ENCODE measurements at places on chromosomes 2 and 18.

DNA sequence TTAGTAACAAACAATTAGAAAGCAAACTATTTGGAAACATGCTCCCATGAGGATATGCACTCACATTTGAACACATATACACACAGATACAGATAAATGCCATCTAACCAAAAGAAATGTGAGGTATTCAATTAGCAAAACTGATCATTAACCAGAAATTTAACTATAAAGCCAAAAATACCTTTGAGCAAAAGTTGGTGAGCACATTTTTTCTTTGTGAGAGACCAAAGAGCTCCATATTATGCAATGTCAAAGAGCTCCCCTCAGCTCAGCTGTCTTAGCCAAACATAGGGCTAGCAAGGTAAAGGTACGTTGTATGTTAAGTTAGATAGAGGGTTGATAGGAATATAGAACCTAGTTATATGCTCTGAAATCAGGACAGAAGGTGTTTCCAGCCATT lies 43.8 kb downstream of the CYBRD1 start:
- no peak for DNase-seq

DNA sequence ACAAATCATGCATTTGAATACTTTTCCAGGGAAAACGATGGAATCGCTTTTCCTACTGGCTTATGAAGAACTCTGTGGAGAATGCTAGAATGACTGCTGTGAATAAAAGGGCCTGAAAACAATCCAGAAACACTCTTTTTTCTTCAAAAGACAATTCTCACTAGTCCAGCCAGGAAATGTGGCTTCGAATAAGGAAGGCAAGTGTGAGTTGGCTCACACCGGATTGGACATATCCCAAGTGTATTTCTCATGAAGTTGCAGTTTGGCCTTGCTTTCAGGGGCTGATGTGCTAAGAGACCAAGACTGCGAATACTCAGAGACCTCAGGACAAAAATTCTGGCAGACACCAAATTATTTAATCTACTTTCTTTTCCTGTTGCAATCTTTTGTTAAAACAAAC lies 54.1 kb downstream of the FIGN start:
- DNase-seq, result peak; percentile 78

GRCh38 chr2:128799284-128799552 lies 480.6 kb upstream of the HS6ST1 start:
- DNase-seq, result no peak

DNA sequence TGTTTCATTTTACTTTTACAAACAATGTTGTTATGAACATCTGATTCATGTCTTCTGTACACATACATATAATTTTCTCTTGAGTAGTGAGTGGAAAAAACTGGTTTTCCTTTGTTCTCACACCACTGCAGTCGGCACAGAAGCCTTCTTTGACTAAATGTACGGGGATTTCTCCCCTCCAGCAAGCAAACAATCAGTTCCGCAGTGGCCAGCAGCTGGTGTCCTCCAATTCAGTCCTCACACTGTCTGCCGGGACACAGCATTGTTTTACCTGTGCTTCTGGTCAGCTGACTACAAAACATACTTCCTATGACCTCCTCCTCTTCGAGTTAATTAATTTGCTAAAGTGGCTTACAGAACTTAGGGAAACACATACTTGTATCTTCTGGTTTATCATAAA lies 202.8 kb downstream of the WDR7 start:
- DNase-seq, result no peak

GRCh38 chr18:14089781-14090180 lies 42.5 kb downstream of the ZNF519 start:
- DNase-seq, result no peak

- no peak for DNase-seq
Observed at GRCh38 chr2:102302458-102302857, 8.9 kb upstream of the IL1RL1 start.

DNA sequence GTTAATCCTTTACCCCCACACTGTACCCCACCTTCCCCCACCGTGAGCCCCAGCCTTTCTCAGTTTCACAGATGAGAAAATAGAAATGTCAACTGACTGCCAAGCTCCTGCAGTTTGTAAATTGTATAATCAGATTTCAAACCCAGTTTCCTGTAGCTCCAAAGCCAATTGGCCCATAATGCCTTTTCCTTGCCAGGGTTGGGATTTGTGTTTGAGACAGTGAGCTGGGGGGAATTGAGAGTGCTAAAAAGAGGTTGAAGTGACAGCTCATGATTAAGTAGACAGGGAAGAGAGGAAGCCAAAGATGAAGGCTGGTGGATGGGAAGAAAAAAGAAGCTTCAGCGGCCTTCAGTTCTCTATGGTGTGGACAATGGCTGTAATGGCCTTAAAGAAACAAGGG lies 10.7 kb downstream of the OSBPL6 start:
- DNase-seq, result no peak

GRCh38 chr2:130848526-130849210 lies 12.0 kb downstream of the ARHGEF4 start:
- no peak for DNase-seq

- DNase-seq, result peak; percentile 59
Observed at GRCh38 chr2:235433860-235434259, 60.0 kb upstream of the AGAP1 start.

- DNase-seq, result no peak
Observed at GRCh38 chr2:125471963-125472362, 1184.0 kb upstream of the GYPC start.

DNA sequence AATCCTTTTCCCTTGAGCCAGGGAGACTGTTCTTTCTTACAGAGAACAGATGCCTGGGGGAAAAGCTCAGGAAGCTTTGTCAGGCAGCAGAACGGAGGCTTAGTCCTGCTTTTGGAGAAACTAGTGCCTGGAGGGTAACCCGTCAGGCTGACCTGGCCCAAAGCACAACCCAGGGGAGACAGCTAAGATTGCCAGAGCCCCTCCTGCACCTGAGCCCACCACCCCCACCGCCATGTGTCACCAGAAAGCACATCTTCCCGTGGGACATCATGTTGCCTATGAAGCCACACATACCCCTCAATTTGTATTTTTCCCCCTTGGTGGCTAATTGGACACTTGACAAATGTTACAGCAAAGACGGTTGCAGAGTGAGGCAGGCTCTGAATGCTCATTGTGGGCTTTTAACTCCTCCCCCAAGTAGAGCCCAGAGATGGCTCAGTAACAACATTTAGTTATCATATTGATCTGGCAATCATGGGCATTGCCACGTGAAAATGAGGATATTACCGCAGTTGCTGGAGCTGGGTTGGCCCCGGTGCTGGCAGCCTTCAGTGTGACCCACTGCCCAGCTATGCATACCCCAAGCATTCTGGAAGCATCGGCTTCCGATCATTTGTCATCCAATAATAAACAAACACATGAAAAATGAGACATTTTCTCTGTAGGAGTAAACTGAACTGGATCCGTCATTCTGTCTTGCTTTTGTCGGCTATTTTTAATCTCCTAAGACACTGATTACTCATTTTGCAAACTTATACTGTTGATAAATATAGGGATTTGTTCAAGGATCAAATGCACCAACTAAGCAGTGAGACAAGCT lies 229.5 kb downstream of the ATAD2B start:
- DNase-seq, result no peak

GRCh38 chr2:105880637-105881036 lies 135.9 kb downstream of the NCK2 start:
- DNase-seq, result no peak

DNA sequence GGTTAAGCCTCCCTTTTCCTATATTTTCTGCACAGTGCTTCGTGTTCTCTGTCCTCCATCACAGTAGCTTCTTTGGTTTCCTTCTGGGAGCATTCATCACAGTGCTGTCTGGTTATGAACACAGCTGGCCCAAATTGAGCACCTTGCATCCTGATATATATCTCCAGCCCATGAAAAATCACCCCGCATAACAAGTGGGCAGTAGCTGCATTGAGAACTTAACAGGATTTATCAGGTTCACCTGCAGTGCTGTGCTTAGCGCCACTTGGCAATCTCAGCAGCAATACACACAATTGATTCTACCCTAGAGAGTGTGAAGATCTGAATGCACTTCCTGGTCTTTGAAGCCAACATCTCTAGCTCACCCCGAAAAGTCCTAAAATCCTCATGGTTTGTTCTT lies 408.0 kb downstream of the RNF144A start:
- DNase-seq, result no peak

DNA sequence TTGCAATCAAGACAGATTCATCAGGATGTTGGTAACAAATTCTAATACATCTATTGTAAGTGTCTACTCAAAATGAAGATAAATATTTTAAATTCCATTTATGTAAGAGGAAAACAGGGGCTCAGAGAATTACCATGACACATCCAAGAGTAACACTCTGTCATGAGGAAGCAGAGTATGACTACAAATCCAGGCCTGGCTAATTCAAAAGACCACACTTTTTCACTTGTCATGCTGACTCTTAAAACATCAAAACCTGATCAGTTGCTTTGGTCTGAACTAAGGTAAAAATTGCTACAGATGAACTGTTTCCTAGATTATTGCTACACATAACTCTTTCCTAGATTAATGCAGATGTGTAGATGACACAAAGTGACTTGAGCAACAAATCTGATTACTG lies 880.6 kb downstream of the TSN start:
- DNase-seq, result no peak

DNA sequence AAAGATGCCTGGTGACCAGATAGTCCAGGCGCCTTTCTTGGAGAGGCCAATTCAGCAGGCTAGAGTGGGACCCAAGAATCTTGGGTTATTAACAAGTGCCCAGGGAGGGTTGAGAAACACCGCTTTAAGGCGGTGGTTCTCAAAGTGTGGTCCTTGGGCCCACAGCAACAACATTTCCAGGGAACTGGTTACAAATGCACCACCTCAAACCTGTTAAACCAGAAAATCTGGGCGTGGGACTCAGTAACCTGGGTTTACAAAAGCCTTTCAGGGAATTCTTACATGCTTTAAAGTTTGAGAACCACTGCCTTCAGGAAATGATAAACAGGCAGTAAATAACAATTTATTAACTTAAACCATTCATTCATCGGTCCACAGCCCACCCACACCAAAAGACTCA lies 92.5 kb downstream of the SP3 start:
- no peak for DNase-seq

DNA sequence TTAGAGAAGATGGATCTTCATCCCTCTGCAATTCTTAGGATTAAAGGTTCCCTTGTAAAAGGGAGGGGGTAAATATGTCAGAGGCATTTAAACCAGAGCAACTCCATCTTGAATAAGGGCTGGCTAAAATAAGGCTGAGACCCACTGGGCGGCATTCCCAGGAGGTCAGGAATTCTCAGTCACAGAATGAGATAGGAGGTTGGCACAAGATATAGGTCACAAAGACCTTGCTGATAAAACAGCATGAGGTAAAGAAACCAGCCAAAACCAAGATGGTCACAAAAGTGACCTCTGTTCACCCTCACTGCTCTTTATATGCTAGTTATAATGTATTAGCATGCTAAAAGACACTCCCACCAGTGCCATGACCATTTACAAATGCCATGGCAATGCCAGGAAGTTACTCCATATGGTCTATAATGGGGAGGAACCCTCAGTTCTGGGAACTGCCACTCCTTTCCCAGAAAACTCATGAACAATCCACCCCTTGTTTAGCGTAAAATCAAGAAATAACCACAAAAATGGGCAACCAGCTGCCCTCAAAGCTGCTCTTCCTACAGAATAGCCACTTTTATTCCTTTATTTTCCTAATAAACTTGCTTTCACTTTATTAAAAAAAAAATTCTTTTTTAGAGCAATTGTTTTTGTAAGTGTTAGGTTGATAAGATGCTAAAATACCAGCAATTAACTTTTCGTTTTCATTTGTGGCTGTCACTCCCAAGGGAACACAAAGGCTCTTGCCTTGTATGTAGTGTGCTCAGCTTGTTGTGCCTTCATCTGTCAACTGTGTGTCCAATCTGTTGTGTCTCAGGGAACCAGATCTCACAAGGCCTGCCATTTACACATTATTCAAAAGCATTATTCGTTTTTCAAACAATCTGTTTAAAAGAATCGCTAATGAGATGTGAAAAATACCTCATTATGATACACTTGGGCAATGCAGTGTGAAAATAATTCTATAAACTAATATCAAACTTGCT lies 205.2 kb upstream of the RGPD4 start:
- DNase-seq, result no peak

GRCh38 chr2:75315436-75315835 lies 116.1 kb upstream of the TACR1 start:
- DNase-seq, result no peak

DNA sequence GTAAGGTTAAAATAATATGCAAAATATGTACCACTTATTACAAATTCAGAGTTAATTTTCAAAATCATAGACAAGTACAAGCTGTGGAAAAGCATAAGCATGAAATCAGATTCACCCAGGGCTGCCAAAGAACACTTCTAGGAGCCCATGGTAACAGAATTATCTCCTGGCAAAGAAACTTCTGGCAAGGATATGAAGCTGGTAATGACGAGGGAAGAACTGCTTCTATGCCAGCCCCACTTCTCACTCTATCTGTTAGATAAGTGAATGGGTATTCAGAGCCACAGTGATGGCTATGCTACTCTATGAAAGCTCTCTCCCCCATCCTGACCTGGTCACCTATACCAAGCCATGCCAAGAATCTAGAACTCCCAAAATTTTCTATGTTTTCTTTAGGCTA lies 36.9 kb upstream of the PDE1A start:
- DNase-seq, result no peak

GRCh38 chr2:69994166-69994565 lies 32.7 kb upstream of the ASPRV1 start:
- no peak for DNase-seq

DNA sequence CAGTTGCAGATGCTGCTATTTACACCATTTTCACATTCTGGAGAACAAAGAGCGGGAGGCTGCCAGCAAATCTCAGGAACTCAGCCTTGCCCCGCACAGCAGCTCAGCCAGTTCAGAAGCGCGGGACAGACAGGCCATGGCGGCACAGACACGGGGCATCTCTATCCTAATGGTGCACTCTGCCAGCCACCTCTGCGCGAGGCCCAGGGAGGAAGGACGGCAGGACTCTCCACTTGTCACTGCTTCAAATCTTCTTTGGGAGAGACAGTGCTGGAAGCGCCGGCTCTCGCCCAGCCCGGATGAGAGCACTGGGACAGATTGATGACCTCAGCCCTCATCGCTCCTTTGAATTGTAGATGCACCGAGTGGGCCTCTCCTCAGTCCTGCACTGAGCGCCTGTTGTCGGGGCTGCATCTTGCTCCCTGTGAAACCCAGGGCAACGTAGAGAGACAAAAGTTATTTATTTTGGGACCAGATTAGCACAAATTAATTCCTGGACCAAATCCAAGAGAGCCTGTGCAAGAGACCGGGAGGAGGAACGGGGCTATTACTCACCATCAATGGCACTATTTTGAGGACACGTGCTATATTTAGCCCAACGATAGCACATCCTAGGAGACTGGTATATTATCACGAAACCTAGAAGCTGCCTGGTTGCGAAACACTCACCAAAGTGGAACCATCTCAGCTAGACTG lies 211.4 kb upstream of the SMIM21 start:
- DNase-seq, result peak; percentile 79
